AML-193 (cell line): ENCODE measurements at places on chromosomes 5 and 9.

DNA sequence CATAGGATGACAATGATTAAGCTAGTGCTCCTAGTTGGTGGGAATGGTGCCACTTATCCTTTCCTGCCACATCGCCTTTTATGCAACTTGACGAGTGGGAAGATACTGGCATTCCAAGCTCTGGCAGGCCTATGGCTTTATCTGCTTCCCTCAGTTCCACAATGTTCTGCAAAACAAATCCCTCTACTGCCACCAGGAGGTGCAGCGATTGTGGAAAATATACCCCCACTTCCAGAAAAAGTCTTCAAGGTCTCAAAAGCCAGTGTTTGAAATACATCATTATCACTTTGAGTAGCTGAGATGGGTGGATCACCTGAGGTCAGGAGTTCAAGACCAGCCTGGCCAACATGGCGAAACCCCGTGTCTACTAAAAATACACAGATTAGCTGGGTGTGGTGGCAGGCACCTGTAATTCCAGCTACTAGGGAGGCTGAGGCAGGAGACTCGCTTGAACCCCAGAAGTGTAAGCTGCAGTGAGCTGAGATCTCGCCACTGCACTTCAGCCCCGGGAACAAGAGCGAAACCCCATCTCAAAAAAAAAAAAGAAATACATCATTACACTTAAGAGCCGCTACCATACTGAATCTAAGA lies 3.4 kb downstream of the CLINT1 start:
- DNase-seq: peak; percentile 53

GRCh38 chr9:36148311-36149051 lies 11.9 kb downstream of the GLIPR2 start:
- DNase-seq: peak; percentile 9

GRCh38 chr9:101400120-101400519 lies 1.5 kb downstream of the ZNF189 start:
- no peak for DNase-seq

DNA sequence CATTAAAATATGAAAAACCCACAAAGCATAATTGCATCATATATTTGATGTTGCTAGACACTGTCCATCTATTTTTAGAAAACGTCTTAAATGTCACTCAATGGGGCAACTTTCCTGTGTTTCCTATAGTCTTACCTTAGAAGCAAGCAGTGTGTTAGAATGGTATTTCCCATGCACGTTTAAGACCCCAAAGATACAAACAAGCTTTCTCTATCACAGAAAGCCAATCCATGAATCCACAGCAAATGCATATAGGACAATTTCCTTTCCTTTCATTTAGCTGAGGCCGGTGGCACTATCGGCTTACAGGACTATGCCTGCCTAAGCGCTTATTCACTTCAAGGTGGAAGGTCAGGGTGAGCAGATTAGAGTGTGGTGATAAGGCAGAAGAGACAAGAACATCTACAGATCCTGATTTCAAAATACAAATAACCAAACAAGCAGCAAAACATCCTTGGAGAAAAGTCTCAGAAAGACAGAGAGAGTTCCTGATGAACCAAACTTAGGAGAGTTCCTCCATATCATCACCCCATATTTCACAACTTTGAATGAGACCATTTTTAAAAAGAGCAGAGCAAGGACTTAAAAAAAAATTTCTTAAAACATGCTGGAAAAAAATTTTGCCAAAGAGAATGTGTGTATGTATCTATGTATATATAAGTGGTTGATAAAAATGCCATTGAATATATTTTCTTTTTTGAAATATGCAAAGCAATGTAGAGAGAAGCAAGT lies 57.2 kb downstream of the MEF2C start:
- peak; percentile 6 for DNase-seq

GRCh38 chr9:8732367-8733075 lies 932.9 kb upstream of the DMAC1 start:
- no peak for DNase-seq

DNA sequence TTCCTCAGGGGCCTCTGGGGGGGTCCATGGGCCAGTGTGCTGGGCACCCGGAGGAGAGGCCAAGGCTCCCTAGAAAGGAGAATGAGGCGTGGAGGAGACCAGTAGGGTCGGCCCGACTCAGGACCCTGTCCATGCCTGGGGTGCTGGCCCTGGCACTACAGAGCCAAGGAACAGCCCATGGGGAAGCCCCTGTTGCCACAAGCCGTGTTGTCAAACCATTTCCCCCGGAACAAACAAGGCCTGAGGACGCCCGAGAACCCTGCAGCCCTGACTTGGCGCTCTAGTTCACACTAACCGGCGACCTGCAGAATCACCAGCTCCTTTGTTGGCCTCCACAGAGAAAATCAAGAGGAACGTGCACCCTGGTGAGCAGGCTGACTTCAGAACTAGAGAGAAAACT lies 41.6 kb upstream of the SLC12A7 start:
- DNase-seq: no peak

GRCh38 chr9:104903609-104904008 lies 24.3 kb downstream of the ABCA1 start:
- no peak for DNase-seq

DNA sequence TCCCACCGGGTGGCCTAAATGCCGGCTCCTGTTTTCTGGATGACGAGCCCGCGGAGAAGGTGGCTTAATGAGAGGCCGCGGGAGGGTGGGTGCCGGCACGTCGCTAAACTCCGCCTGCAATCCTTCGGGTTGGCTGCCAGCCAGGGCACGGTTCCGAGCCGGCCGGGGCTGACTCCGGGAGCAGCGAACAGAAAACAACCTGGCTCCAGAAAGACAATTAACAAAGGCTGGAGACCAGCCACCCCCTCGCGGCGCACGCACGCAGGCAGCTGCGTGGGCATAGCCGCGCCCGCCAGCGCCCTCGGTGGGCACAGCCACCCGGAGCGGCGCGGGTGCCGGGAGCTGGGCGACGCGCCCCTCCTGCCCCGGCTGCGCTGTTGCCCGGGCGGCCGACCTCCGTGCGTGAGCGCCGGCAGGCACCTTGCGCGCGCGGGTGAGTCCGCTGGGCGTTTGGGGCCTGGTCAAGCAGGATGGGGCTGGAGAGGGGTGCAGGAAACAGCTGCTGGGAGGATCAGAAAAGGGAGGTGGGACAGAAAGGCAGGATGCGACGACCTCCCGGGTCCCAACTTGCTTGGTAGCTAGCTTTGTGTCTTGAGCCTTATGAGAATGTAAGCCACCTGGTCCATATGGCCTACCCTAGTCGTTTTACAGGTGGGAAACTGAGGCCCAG lies at the start of gene ARHGEF37:
TSS of gene ARHGEF37 (plus strand) at position 307 of the 670 bp plus-strand sequence. CDS start 16,272 bp downstream, outside the sequence.
- no peak for DNase-seq

- no peak for DNase-seq
Observed at GRCh38 chr5:27472000-27472763, 433.8 kb upstream of the CDH9 start.

GRCh38 chr9:82526577-82526976 lies 536.4 kb downstream of the RASEF start:
- no peak for DNase-seq

DNA sequence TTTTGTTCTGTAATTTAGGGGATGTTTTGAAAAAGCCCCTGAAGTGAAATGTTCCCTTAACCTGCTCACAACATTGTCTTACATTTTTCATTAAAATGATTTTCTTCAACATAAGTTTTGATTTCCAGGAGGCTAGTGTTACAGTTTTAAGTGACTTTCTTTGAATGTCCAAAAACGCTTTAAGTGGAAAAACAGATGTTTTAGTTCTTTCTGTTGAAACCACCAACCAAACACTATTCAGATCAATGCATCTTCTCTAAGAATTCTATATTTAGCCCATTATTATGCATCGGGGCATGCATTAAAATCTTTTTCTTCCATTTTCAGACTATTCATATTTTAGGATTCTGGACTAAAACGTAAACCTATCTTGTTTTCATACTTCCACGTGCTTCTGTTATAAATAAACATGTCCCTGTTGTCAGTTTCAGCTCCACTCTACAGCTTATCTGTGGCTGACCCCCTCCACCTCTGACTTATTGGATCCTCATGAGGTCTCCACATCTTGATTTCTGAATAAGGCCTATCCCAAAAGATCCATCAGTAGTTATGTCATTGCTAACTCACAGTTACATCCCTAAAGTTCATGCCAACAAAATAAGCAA lies 882.3 kb upstream of the SEMA6A start:
- DNase-seq: no peak

- DNase-seq: no peak
Observed at GRCh38 chr9:78314953-78315870, 18.3 kb downstream of the PSAT1 start.

GRCh38 chr5:134844252-134844651 lies 1.5 kb upstream of the C5orf24 start:
- no peak for DNase-seq

DNA sequence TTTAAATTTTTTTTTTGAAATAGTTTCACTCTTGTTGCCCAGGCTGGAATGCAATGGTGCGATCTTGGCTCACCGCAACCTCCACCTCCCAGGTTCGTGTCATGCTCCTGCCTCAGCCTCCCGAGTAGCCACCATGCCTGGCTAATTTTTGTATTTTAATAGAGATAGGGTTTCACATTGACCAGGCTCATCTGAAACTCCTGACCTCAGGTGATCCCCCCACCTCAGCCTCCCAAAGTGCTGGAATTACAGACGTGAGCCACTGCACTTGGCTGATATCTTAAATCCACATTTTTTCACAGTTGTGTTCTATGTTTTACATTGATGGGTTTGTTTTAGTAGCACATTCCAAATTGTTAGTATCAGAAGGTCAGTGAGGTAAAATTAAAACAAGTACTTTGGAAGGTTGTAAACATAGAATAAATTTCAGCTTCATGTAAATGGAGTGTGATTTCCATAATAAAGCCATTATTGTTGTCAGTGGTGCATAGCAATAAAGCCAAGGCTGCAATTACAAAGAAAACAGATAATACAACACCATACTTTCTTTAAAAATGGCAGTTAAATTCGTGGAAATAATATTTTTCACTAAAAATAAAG lies 287.2 kb downstream of the ARRDC3 start:
- no peak for DNase-seq

GRCh38 chr9:97993000-97993399 lies 9.9 kb downstream of the ANP32B start:
- DNase-seq: peak; percentile 70

DNA sequence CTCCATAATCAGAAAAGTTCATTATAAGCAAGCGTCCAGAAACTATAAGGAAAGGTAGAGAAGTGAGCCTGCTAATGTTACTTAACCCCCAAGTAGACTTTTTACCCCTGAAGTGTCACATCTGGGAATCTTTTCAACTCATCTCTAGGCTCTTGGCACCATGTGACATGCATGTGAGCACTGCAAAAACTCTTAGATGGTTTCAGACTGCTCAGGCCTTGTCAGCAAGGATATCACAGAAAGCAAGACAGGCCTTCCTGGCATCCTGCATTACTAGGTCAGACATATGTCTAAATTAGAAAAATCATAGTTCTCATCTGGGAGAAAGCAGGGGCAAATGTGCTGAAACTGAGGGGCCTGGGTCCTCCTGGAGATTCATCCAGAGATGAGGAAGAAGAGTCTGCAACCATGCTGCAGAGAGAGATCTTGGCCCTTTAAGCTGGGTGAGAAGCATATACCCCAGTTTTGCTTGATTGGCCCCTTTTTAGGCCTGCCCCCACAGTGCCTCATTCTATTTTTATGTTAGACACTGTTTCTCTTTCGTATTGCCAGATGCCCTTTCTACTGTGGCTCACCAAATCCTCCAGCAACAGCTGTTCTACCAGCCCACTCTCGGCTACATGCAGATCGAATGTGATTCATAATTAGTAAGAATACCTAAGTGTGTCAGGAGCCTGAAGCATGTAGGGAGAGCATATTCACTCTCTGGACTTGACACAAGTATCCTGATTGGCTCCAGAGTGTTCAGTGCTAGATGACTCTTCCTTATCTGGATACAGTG lies 19.0 kb downstream of the TMEM8B start:
- no peak for DNase-seq

GRCh38 chr5:73913971-73914370 lies 288.0 kb downstream of the ARHGEF28 start:
- no peak for DNase-seq

DNA sequence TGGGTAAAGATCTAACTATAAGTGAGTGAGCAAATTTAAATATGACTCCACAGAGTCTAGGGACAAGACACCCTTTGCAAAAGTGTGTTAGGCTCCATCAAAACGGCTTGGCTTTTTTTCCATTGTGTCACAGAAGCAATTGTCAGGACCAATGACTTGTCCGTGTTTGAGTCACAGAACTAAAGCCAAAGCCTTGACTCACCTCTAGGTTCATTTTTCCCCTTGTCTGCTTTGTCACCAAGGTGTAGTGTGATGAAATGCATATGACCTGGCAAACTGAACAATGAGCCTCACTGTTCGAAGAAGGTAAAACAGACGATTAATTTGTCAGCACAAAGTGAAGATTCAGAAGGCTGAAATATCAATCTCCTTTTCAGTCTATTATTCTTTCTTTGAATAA lies 331.0 kb downstream of the GLIS3 start:
- no peak for DNase-seq

DNA sequence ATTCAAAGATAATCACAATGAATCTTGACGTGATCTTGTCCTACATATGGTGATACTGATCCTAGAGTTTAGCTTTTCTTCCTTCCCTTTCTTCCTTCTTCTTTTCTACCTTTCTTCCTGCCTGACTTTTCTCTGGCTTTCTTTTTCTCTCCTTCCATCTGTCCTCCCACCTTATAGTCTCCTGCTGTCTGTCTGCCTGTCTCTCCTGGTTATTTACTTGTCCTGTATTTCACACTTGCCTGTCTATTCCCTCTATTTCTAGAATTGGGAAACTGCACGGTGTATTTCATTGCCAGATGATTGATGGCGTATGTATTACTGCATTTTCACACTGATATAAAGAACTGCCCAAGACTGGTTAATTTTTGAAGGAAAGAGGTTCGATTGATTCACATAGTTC lies 718.1 kb upstream of the CDH6 start:
- DNase-seq: no peak

DNA sequence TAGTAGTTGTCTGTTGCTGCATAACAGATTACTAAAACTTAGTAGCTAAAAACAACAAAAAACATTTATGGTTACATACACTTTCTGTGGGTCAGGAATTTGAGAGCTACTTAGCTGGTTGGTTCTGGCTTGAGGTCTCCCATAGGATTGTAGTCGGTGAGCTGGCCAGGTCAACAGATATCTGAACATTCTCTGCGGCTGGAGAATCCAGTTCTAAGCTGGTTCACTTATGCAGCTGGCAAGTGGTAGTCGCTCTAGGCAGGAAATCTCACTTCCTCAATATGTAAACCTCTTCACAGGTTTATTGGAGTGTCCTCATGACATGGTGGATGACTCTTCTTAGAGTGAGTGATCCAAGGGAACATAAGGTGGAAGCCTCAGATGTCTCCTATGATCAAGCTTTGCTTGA lies 65.7 kb upstream of the TNFAIP8 start:
- peak; percentile 22 for DNase-seq

- DNase-seq: no peak
Observed at GRCh38 chr5:172388246-172388733, 66.0 kb downstream of the SH3PXD2B start.

- peak; percentile 15 for DNase-seq
Observed at GRCh38 chr5:77218263-77218662, 7.8 kb downstream of the PDE8B start.
